ENCODE measurements at places on chromosomes 12 and 14. TPM values are rescaled to one million over a fixed set of nuclear protein-coding genes. Genes with fewer than 3 reads are reported as not detected.

Gene ZFHX2
- 3.7 TPM for total RNA-seq

Gene RNFT2
- total RNA-seq = 32.0 TPM

Gene ALX1
- total RNA-seq = 2.9 TPM

DNA sequence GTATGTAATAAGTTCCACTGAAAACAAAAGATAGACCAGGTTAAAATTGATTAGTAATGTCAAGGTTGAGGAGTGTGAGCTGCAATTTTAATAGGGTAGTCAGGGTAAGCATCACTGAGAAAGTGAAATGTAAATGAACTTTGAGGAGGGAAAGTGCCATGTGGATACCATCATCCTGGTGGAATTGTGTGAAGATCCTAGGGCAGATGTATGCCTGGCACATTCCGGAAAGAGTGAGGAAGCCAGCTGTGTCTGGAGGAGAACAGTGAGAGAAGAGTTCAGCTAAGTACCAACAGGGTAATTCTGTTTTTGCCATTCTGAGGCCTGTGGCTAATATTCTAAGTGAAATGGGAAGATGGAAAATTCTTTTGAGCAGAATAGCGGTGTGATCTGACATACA lies 2.9 kb upstream of the CLEC2A start:
- DNase-seq = no peak

DNA sequence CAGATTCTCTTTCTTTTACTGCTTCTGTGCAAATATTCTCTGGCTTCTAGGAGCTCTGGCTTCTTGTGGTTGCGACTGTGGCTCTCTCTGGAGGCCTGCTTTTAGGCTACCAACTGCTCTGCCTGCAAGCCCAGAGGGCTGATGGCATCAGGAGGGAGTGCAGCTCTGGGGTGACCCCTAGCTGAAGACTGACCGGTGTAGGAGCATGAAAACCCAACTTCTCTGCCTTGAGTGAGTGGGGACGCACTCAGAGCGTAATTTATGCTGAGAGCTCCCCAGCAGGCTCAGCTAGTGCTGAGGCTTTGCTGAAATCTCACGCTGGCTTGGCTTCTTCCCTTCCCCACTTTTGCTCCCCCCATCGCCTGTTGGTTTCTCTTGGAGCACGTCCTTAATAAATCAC lies 29.9 kb upstream of the RBM19 start:
- no peak for DNase-seq

GRCh38 chr14:51546603-51547258 lies 105.0 kb upstream of the FRMD6 start:
- no peak for DNase-seq

DNA sequence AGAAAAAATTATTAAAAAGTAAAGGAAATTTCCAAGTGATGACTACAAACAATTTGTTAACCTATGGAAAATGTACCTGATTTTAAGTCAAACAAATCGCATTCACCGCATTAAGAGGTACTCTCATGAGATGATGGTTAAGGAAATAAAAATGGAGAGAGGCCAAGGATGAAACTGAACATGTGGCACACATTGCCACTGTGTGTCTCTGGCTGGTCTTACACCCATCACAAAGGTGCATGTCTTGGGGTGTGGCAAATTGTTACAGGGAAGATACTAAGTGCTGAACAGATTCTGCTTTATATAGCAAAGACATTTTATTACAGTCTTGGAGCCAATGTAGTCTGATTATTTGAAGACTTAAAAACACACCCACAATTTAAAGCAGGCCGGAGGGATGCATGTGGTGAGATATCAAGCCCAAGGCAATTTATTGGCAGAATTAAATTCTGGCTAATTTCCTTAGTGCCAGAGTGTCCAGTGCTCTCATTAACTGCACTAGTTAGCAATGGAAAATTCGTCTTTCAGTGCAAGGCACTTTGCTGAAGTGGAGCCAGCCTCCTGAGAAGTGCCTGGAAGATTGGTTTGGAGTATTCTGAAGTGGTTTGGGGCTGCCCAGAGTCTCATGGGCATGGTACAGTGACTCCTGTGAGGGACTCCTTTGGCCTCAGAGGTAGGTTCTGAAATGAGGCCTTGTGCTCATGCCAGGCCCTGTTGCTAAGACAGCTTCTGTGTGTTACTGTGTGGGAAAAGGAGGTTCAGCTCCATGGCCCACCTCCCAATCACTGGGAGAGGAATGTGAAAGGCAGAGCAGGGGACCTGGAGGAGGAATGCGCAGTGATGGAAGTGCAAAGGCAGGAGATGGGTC lies 166.9 kb downstream of the BRMS1L start:
- no peak for DNase-seq

DNA sequence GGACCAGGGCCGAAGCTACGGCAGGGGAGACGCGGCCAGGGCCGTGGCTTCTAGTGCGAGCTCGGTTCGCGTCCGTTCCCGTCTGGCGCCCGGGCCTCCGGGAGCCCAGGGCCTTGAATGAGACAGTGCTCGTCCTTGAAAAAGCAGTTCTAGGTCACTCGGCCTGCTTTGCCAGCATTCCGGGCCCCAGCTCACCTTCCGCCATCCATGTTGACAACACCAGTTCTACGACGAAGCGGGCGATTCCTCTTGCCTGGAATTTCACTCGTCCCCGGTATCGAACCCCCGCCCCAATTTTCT lies 4.5 kb downstream of the OR10AD1 start:
- DNase-seq = peak; percentile 8

DNA sequence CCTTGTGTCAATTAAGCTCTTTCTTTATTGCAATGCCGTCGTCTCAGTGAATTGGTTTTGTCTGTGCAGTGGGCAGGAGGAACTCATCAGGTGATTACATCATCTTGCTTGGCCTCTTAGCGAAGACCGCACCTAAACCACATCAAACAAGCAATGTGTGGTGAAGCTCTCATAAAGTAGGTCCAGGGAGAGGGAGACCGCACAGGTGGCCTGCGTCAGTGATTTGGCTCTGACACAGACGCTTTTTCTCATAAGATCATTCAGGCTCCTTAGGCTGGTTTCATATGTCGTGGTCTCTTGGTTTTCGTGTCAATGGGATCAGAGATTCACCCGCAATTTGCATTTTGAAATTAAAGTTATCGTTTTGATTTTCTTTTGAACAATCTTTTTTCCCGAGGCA lies 6.7 kb upstream of the TESC start:
- peak; percentile 68 for DNase-seq

- DNase-seq = no peak
These were observed 3.7 kb downstream of the GALNT9 start for GRCh38 chr12:132325733-132326130.

- DNase-seq = peak; percentile 89
These were observed 5.6 kb downstream of the TNFRSF1A start for GRCh38 chr12:6336079-6336888.

DNA sequence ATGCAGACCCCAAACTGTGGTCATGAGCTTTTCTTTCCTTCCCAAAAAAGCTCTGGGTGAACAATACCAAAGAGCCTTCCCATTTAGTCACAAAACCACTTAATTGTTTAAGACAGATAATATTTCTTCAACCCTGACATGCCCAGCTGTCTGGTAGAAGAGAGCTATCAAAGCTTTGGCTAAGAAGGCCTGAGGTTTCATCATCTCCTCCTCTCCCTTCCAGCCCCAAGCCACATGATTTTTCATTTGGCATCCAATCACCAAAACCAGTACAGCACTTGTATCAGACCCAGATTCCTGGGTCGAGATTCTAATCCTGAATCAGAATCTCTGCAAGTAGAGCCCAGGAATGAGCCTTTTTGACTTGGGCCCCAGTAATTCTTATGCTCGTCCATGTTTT lies 199.6 kb upstream of the TMEM260 start:
- no peak for DNase-seq

DNA sequence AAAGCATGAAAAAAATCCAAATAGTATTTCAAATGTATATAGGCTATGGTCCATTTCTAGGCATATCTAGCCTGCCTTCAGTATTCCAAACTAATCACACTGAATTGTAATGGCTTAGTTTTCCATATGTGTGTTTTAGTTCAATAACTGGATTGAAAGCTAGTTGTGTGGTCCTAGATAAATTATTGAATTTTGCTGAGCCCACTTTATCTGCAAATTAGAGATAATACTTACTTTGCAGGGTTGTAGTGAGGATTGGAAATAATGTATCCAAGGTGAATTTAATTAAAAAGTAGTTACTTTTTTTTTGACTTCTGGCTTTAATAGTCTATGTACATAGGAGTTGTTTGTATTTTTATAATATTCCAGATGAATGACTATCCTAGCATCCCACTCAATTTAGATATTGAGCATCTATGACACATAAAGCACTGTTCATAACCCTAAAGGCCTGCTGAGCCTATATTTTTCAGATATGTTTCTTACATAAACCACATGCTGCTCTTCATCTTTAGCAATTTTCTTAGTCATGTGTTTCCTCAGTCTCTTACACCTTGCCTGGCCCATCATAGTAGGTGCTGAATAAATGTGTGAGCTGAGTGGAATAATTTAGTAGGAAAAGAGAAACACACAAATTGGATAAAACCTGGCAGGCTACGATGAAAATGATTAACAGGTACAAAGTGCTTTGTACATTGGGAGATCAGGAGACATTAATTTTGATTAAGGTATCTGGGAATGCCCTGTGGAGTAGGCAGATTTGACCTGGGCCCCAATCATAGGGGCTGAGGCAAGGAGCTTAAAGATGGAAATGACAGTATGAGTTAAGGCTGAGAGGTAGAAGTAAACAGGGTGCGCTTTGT lies 1.1 kb upstream of the ATP23 start:
- DNase-seq = no peak

DNA sequence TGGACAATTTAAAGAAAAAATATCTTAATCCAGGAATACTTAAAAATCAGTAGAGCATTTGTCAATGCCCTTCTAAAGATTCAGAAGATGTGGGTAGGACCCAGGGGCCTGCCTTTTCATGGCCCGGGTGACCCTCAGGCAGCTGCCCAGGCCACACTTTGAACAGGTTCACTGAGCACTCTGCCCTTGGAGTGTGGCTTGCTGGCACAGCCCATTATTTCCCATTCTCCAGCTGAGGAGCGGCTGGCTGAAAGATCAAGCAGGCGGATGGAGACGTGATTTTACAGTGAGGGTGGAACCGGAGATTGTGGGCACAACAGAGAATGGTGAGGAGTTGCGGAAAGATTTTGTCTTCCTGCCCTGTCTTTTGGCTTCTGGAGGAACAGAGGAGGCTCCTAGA lies 7.1 kb upstream of the PRPH start:
- DNase-seq = no peak

DNA sequence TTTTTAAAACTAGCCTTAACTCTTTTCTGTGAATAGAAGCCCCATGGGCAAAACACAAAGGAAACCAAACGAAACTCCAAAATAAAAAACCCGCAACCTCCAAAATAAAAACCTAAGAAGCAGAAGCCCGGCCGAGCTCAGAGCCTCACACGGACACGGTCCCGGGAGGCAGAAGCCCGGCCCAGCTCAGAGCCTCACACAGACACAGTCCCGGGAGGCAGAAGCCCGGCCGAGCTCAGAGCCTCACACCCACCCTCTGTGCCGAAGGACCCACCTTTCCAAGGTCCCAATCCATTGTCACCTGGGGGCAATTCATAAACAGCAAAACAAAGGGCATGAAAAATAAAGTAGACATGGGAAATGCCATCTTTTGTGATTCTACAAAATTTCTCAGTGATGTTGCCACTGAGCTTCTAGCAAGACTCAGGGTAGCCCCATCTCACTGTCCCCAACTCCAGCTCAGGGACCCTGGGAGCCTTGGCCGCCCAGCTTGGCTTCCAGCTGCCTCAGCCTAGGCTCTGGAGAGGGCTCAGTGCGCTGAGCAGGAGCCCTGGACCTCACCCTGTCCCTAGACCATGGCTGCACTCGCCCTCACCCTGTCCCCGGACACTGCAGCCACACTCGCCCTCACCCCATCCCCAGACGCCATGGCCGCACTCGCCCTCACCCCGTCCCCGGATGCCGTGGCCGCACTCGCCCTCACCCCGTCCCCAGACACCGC lies 82.2 kb downstream of the GALNT9 start:
- no peak for DNase-seq
